ENCODE measurements at places on chromosomes 3 and 15.

DNA sequence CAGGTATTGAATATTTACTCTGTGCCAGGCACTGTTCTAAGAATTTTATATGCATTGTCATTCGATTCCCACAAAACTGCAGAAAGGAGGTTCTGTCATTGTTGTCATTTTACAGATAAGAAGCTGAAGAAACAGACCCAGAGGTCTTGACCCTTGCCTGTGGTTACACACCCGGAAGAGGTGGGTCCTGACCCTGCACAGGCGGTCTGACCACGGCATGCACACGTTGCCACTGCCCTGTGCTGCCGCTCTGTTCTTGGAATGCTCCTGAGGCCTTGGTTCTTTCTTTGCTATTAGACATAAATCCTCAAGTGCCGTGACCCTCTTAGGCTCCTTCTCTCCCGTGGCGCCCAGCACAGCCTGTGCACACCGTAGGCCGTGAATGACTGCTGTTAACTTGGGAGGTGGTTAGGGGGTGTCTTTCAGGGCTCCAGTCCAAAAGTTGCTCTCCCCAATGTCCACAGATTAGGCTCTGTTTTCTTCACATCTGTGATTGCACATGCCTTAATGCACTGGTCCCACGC lies 74.1 kb upstream of the PLXNA1 start:
- no peak for DNase-seq

- DNase-seq = no peak
Measured at GRCh38 chr15:42385206-42385979, 26.1 kb downstream of the CAPN3 start.

DNA sequence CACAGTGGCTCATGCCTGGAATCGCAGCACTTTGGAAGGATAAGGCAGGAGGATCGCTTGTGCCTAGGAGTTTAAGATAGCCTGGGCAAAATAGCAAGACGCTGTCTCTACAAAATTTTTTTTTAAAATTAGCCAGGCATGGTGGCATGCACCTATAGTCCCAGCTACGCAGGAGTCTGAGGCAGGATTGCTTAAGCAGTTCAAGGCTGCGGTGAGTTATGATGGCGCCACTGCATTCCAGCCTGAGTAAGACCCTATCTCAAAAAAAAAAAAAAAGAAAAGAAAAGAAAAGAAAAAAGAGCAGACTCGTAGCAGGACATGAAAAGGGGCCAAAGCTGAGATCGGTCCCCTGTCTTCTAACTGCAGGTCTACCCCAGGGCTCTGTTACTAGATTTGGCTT lies 18.9 kb downstream of the SRGAP3 start:
- DNase-seq = no peak

DNA sequence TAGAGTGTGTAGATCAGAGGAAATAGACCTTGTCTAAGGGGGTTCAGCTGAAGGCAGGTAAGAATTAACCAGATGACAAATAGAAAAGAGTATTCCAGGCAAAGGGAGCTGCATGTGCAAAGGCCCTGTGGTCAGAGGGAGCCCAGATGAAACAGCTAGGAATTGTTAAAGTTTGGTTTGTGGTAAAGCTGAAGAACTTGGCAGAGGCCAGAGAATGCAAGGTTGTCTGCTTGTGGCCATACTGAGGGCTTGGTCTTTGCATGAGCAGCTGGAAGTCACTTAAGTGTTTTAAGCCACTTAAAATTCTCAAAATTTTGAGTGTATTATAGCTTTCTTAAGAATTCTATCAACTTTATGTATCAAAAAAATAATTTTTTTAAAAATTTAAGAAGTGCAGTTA lies 116.5 kb downstream of the NEK10 start:
- DNase-seq = no peak

GRCh38 chr3:175890066-175890465 lies 1030.9 kb downstream of the NAALADL2 start:
- DNase-seq = no peak

DNA sequence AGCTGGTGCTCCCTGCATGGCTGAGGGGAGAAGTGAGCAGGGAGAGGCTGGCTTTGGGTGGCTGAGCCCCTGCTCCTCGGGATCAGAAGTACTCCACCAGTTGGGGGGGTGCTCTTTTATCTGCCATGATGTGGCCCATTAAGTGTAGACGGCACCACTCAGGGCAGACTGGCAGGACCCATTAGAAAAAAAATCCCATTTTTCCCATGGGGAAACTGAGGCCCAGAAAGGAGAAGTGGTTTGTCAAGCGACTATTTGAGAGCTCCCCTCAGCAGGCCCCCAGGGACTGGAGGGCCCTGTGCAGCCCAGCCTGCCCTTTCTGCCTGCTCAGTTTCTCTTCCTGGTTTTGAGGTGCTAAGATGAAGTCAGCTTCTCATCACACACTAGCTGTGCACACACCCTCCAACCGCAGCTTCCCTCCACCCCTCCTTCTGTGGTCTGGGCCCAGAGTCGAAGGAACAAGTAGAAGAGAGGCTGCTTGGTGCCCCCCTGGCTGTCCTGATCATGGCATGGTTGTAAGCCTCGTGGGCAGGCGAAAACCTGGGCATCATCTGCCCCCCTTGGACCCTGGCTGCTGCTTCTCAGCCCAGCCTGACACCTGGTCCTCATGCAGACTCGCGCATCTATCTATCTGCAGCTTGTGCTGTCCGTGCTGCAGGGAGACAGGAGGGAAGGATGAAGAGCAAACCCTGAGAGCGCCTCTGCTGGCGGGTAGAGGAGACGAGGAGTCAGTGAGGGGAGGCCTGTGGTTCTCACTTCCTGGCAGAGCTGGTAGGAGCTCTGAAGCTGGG lies 5.6 kb downstream of the CSK start:
- no peak for DNase-seq

GRCh38 chr3:172125963-172126457 lies 86.6 kb downstream of the FNDC3B start:
- no peak for DNase-seq

DNA sequence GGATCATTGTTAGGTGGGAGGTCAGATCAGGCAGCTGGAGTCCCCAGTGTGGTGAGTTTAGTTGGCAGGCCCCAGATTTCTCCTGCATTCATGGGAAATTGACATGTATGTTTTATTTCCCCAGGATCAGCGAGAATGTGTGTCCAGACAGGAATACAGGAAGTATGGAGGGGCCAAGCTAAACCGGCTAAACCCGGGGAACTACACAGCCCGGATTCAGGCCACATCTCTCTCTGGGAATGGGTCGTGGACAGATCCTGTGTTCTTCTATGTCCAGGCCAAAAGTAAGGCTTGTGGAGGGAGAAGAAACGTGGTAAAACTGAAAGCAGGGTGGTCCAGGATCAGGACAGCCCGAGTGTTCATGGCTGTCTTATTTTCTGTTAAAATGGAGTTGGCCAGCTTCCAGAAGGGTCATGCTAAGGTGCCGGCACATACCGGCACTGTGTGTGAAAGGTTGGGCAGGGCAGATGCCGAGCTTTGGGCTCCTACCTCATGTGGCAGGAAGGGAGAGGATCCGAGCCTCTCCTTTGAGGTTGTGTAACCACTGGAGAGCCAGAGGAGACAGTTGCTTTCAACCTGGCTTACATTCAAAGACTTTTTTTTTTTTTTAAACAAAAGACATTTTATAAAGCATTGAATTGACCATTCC lies 83.1 kb downstream of the PGPEP1L start:
- no peak for DNase-seq

- no peak for DNase-seq
Measured at GRCh38 chr15:74376825-74377581, 9.6 kb upstream of the CYP11A1 start.

- DNase-seq = no peak
Measured at GRCh38 chr15:85532689-85533088, 152.3 kb downstream of the AKAP13 start.

DNA sequence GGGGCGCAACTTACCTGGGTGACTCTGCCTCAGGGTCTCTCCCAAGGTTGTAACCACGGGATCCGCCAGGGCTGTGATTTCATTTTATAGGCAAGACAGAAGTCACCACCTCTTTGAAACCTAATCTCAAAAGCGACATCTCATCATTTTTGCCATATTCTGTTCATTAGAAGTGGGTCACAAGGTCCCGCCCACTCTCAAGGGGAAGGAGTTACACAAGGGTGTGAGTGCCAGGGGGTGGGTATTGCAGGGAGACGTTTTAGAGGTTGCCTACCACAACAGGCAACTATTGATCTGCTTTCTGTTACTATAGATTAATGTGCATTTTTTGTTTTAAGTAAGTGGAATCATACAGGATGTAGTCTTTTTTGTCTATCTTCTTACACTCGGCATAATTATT lies 56.6 kb upstream of the ADPGK start:
- no peak for DNase-seq

- no peak for DNase-seq
Measured at GRCh38 chr3:72697717-72698116, 150.5 kb downstream of the SHQ1 start.

- no peak for DNase-seq
Measured at GRCh38 chr3:63774781-63775180, 44.3 kb upstream of the C3orf49 start.

DNA sequence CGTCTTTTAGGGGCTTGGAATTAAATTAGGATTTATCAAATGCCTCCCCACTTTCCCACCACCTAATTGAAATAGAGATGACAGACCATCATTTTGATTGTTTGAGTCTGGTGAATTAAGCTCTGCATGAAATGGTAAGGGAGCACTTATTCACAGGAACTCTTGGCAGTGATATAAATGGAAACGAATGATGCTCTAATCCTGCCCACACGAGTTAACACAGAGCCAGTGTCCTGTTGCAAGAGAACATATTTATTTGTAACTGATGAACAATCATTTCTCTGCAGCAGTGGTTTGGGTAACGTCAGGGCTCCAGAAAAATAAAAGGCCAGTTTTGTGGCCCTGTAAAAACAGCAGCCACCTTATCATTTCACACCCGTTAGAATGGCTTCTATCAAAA lies 163.3 kb downstream of the FEZF2 start:
- no peak for DNase-seq
